ENCODE measurements at places on chromosomes 11 and 22. TPM values are rescaled to one million over a fixed set of nuclear protein-coding genes. Genes with fewer than 3 reads are reported as not detected.
A peak's percentile ranks its signal among the peaks of the same experiment; 100 is the strongest.

The TSPAN32 gene
- total RNA-seq = 39.7 TPM

The APOL5 gene
- total RNA-seq = not detected

The DUSP8 gene
- total RNA-seq = 0.13 TPM

The TRIM6 gene
- total RNA-seq = 0.58 TPM

The OR4C46 gene
- not detected for total RNA-seq

The RAG2 gene
- total RNA-seq = not detected

DNA sequence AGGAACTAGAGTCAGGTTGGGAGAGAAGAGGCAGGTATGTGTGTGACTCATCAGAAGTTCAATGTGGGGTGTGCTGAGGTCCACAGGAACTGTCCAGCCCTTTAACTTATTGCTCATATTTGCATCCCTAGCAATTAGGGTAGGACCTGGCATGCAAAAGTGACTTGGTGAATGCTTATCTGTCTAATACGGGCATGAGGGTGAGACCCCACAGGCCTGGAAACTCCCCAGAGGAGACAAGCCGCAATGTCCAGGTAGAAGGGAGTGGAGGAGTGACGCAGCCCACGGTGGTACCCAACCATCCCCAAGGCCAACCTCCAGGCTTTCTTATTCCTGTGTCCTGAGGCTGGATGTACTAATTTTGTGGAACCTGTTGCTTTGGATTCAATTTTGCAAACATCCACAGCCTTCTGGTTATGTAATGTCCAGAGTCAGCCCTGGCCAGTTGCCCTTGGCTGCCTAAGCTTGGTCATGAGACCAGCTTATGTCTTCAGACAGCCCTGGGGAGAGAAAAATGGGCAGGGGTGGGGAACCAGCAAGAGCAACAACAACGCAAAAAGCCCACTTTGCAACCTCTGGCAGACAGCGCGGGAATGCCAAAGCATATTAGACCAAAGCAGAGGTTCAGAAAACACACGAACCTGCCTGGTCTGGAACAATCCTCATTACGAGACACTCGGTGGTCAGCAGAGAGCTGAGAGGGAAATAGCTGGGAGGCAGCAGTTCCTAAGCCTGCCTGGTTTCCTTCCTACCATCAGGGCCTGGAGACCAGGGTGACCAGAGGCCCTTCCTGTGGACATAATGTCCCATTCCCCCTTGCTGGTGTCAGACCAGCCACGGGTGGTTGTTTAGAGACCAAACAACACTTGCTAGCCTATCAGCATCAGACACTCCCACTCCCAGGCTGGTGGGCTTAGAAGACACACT, 49.3 kb downstream of the TIMP3 start:
- no peak for DNase-seq
- no peak overlapping the region for H3K27ac ChIP-seq
- peaks cover 2% of the 10 kb centered on the region for H3K27me3 ChIP-seq
- no peak overlapping the region for H3K4me3 ChIP-seq

DNA sequence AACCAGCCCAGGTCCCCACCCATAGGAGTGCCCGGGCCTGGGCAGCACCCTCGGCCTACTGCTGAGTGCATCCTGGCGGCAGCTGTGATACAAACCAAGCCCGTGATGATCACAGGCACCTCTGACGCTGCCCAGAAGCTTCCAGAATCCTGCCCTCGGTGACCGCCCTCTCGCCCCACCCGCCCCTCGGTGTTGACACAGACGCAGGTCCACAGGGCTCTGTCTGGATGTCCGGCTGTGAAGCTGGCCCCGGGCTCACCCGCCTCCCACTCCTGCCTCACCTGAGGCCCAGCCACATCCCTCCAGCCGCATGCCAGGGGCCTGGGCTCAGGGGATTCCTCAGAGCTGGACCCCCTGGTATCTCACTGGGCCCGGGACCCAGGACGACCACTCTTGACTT, 191.0 kb downstream of the BRD1 start:
- no peak for DNase-seq
- H3K4me1 ChIP-seq = no peaks in the 10 kb centered on the region
- H3K27me3 ChIP-seq = no peaks in the 10 kb centered on the region
- no peak overlapping the region for H3K4me3 ChIP-seq

DNA sequence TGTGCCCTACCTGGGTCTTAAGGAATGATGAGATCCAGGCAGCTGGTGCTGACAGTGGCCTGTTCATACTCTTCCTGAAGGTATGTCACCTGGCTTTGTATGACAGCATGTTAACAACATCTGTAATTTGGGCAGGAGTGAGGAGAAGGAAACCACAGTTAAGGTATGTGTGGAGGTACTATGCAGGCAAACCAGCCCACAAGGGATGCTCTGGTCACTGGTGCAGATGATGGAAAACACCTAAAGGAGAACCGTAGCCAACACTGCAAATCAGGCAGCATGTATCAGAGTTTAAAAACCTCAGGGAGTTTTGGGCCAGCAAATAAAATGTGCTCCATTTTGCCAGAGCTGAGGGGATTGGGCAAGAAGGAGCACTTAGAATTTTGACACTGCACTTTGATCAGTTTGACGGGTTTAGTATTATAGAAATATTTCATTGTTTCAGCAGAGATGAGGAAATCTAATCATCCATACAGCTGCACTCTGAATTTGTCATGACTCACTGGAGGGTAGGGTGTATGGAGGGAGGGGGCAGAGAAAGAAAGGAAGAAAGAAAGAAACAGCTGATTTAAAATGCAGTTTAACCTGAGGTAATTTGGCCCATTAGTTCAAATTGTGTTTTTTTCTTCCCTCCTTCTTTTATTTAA, 260.9 kb downstream of the KIRREL3 start:
- no peak for DNase-seq
- no peaks in the 10 kb centered on the region for H3K36me3 ChIP-seq
- H3K27me3 ChIP-seq = peaks cover 3% of the 10 kb centered on the region
- H3K27ac ChIP-seq = no peak overlapping the region
- H3K4me3 ChIP-seq = no peak overlapping the region

DNA sequence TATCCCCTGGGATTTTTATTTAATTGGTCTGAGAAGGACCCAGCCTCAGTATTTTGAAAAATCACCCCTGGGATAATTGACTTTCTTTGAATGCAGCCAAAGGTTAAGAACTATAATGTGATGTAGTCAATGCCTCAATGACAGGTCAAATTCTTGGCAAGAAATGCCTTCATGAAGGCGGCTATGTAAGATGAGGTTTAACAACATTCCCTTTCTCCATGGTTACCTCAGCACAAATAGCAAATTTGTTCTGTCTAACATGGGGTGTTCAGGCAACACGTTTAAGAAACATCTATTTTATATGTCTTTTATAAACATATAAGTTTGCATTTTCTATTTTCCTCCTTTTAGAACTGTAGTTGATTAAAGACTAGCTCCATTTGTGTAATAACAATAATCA, 5.3 kb downstream of the SLN start:
- no peaks in the 10 kb centered on the region for H3K4me1 ChIP-seq
- peaks cover 18% of the 10 kb centered on the region for H3K27me3 ChIP-seq
- H3K4me3 ChIP-seq = no peak overlapping the region
- H3K27ac ChIP-seq = no peak overlapping the region
- DNase-seq = no peak

DNA sequence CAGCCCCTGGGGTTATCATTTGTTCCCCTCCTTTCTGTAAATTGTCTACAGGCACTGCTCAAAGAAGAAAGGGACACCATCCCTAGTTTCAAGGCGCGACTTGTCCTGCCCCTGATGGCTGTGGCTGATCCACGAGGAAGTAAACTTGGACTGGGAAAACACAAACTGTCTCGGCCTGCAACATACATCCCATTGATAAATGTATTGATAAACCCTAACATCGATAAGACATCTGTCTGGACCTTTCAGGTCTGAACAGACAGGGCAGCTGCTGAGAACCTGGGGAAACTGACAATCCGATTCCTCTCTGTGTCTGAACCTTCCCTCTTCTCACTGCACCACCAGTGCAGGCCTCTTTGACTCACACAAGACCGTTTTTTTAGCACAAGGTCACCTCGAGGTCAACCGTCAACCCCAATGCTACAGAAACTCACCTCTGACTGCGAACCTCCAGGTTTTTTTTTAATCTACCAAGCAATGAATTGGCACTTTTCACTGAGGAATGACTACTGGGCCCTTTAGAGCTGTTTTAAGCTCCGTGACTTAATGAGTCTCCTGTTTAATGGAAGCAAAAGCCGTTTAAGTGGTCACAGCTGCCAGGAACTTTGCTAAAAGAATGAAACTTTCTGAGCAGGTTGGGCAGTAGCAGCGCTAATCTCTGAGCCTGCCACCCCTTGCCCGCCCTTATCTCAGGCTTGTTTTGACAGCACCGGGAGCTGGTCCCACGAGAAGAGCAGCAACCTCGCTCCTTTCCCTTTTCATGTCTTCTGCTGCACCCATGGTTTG, 203.8 kb upstream of the TMEM45B start:
- no peak overlapping the region for H3K4me3 ChIP-seq
- no peak overlapping the region for H3K27ac ChIP-seq
- H3K4me1 ChIP-seq = no peaks in the 10 kb centered on the region
- no peaks in the 10 kb centered on the region for H3K27me3 ChIP-seq

DNA sequence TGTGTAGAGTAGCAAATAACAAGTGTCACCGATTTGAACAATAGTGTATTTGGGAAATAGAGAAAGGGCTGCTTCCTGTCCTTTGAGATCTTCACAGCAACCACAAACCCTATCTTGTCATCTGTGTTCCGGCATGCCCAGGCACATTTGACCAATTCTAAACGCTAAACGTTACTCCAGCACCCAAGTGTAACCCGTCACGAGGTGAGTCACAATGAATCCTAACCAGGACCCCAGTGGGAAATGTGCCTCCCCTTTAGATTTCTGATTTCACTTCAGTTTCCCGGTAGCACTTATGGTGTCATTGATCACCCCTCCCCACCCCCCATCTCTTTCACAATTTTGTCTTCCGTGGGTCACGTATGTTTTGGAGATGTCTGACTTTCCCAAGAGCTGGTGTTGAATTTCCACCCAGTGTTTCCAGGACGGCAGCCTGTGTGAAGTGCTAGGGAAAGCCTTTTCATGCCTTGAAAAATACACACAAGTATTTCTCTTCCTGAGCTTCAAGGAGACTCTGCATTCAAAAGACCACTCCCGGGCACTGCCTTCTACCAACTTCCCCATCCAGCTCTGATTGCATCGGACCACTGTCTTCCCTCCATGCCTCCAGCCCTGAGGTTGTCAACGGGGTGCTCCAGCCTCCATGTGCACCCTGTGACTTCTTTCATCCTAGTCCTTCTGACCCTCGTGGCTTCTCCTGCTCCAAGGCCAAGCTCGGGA, 10.5 kb upstream of the C11orf24 start:
- H3K27ac ChIP-seq = peak overlapping the region; percentile 93
- peaks cover 32% of the 10 kb centered on the region for H3K4me1 ChIP-seq
- DNase-seq = peak; percentile 76
- peaks cover 2% of the 10 kb centered on the region for H3K27me3 ChIP-seq

- no peaks in the 10 kb centered on the region for H3K27me3 ChIP-seq
- peak overlapping the region; percentile 53 for H3K4me3 ChIP-seq
- peaks cover 65% of the 10 kb centered on the region for H3K36me3 ChIP-seq
- H3K4me1 ChIP-seq = peaks cover 92% of the 10 kb centered on the region
- peak; percentile 62 for DNase-seq
- H3K27ac ChIP-seq = peak overlapping the region; percentile 79
Measured at GRCh38 chr22:36356708-36357624, 30.8 kb downstream of the MYH9 start.

- DNase-seq = no peak
- peak overlapping the region; percentile 76 for H3K27ac ChIP-seq
- H3K36me3 ChIP-seq = peaks cover 60% of the 10 kb centered on the region
- H3K4me1 ChIP-seq = peaks cover 93% of the 10 kb centered on the region
Measured at GRCh38 chr22:30312053-30312452, 14.7 kb downstream of the TBC1D10A start.

GRCh38 chr11:104095791-104096190, 59.4 kb downstream of the DDI1 start:
- H3K4me1 ChIP-seq = no peaks in the 10 kb centered on the region
- H3K27ac ChIP-seq = no peak overlapping the region
- H3K36me3 ChIP-seq = no peaks in the 10 kb centered on the region
- no peaks in the 10 kb centered on the region for H3K27me3 ChIP-seq

DNA sequence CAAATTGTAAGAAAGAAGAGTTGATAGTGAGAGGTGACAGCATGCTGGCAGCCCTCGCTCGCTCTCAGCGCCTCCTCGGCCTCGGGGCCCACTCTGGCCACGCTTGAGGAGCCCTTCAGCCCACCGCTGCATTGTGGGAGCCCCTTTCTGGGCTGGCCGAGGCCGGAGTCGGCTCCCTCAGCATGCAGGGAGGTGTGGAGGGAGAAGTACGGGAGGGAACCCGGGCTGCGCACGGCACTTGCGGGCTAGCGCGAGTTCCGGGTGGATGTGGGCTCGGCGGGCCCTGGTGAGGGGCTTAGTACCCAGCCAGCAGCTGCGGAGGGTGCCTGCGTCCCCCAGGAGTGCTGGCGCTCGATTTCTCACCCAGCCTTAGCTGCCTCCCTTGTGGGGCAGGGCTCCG, 539.7 kb upstream of the CCDC179 start:
- no peaks in the 10 kb centered on the region for H3K27me3 ChIP-seq
- no peak overlapping the region for H3K27ac ChIP-seq
- H3K4me1 ChIP-seq = no peaks in the 10 kb centered on the region
- no peak for DNase-seq
- no peaks in the 10 kb centered on the region for H3K36me3 ChIP-seq
- no peak overlapping the region for H3K4me3 ChIP-seq

DNA sequence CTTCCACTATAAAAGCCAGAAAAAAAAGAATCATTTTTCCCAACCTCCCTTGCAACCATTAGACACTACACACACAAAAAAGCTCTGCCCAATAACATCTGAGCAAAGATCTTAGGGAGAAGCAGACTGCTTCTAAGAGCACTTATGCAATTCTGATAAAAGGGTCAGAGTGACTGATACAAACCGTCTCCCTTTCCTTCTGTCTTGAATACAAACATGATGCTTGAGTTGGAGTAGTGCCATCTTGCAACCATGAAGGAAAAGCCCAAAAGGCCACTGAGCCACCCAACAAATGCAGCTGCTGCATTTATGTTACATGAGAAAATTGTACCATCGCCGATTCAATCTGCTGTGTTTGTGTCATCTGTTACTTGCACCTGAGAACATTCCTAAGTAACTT, 47.6 kb upstream of the EED start:
- no peak overlapping the region for H3K27ac ChIP-seq
- peaks cover 6% of the 10 kb centered on the region for H3K36me3 ChIP-seq
- H3K4me3 ChIP-seq = no peak overlapping the region
- H3K4me1 ChIP-seq = peaks cover 16% of the 10 kb centered on the region

- DNase-seq = no peak
- no peak overlapping the region for H3K4me3 ChIP-seq
- H3K27me3 ChIP-seq = no peaks in the 10 kb centered on the region
- no peak overlapping the region for H3K27ac ChIP-seq
- no peaks in the 10 kb centered on the region for H3K36me3 ChIP-seq
Measured at GRCh38 chr11:43138621-43139140, 173.1 kb upstream of the API5 start.

DNA sequence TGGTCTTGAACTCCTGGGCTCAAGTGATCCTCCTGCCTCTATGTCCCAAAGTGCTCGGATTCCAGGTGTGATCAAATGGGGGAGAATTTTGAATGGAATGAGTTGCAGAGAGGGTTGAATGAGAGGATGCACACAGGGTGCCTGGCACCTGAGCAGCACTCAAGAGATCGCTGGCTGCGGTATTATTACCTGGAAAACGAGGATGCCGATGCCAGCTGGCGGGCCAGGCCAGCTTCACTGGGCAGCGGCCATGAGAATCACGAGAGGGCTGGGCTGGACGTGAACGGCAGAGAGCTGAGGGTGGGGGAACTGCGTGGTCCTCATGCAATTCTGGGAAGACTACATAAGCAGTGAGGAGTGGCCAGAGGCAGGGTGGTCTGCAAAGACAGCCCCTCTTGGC, 2.9 kb downstream of the MGAT3 start:
- H3K4me1 ChIP-seq = peaks cover 25% of the 10 kb centered on the region
- DNase-seq = no peak
- H3K4me3 ChIP-seq = no peak overlapping the region
- H3K27ac ChIP-seq = no peak overlapping the region
